CD8-positive, alpha-beta T cell (primary cell): ENCODE measurements at places on chromosomes 2 and 18. TPM values are rescaled to one million over a fixed set of nuclear protein-coding genes. Genes with fewer than 3 reads are reported as not detected.

IL37 gene
- total RNA-seq, result not detected

DYNAP gene
- not detected for total RNA-seq

MFSD6 gene
- total RNA-seq, result 45.6 TPM

YES1 gene
- total RNA-seq, result 38.0 TPM

DCDC2C gene
- not detected for total RNA-seq

UBXN2A gene
- total RNA-seq, result 18.0 TPM

AMER3 gene
- total RNA-seq, result not detected

PSMA8 gene
- total RNA-seq, result 0.25 TPM

NAB1 gene
- 22.7 TPM for total RNA-seq
